Left ventricle myocardium inferior (tissue), 1 donor: ENCODE measurements at places on chromosomes 5 and 9.

DNA sequence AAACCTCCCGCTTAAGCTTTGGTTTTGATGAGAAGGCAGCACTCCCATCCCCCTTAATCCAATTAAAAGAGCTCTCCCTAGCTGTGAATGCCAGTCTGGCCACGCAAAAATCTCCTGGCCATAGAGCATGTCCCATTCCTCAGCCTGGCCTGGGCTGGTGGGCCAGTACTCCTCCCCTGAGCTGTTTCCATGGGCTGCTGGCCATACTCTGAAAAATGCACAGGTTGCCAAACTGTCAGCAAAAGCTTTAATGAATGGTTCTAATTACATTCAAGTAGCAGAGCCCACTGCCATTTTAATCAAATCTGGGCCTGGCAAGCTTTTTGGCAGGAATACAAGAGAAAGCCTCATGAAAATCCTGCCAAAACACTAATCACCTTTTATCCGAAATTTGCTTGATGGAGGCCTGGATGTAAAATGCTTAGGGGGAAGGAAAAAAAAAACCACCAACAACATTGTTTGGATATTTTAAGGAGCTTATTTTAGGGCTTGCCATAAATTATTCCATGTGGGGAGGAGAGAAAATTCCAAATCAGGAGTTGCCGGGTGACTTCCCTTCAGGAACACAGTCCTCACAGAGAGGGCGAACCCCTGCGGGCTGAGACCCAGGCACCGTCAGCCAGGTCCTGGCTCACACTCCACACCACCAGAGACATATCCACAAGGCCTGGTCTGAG, 243.3 kb downstream of the SEC61B start:
- no peak for DNase-seq

DNA sequence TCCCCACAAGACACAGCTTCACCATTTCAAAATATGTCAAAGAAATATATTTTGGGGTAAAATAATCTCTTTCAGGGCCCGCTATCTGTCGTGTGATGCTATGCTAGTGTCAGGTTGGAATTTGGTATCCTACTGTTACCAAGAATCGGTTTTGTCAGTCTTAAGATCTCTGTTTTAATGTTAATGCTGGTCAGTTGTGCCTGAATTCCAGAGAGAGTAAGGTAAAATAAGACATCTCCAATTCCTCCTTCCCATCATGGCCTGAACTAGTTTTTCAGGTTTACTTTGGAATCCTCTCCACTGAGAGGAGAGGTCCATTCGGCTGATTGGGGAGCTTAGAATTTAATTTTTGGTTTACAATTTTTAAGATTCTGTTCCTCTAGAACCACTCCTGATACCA, 10.4 kb upstream of the BTF3 start:
- DNase-seq: no peak

- DNase-seq: peak; percentile 41
Observed at GRCh38 chr5:72228960-72229359, 91.1 kb downstream of the MRPS27 start.

- no peak for DNase-seq
Observed at GRCh38 chr5:133977161-133977787, 8.8 kb upstream of the C5orf15 start.

DNA sequence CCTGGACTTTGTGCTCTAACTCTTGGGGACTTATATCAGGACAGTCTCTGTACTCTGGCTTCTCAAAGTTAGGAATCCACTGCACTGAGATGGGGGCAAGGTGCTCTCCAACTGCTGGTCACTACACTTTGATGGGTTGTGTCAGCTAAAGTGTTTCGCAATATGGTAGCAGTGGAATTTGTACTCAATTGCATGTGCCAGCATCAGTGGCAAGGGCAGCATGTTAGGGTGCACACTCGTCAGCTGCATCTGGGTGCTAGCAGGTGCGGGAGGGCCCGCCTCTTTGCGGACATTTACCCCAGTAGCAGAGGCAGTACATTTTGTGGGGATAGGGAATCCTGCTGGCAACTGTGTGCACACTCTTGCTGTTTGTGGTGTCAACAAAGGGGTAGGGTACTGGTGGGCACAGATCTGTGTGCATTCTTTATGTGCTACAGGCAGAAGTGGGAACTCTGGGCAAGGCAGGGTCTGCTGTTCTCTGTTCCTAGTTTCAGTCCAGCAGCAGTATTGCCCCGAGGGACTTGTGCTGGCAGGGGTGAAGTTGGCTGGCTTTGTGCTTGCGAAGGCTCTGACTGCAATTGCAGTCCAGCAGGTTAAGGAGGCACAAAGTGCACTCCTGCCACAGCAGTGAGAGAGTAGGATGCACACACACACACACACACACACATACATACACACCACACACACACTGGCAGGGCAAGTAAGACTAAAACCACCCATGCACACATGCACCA, 924.8 kb upstream of the CDH9 start:
- DNase-seq: no peak

GRCh38 chr9:8571643-8572042, 772.1 kb upstream of the DMAC1 start:
- DNase-seq: no peak

- no peak for DNase-seq
Observed at GRCh38 chr5:79002374-79002773, 17.3 kb upstream of the ARSB start.

DNA sequence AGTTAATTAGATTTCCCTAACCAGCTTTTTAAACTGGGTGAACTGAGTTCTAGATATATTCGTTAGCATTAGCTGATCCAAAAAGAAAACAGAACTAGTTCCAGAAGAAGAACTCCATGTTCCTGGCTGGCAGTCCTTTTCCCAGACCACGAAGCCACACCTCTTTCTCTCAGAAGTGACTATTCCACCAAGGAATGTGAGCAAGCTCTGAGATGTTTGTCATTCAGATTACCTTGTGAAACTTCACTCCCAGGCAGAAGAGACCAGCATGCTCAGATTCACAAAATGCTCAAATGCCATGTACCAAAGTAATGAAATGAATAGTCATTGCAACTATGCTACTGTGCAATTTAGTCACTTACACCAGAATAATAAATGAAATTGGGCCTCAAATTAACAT, 4.4 kb upstream of the SSBP2 start:
- peak; percentile 31 for DNase-seq

- DNase-seq: no peak
Observed at GRCh38 chr5:38463634-38464521, 92.6 kb downstream of the LIFR start.

DNA sequence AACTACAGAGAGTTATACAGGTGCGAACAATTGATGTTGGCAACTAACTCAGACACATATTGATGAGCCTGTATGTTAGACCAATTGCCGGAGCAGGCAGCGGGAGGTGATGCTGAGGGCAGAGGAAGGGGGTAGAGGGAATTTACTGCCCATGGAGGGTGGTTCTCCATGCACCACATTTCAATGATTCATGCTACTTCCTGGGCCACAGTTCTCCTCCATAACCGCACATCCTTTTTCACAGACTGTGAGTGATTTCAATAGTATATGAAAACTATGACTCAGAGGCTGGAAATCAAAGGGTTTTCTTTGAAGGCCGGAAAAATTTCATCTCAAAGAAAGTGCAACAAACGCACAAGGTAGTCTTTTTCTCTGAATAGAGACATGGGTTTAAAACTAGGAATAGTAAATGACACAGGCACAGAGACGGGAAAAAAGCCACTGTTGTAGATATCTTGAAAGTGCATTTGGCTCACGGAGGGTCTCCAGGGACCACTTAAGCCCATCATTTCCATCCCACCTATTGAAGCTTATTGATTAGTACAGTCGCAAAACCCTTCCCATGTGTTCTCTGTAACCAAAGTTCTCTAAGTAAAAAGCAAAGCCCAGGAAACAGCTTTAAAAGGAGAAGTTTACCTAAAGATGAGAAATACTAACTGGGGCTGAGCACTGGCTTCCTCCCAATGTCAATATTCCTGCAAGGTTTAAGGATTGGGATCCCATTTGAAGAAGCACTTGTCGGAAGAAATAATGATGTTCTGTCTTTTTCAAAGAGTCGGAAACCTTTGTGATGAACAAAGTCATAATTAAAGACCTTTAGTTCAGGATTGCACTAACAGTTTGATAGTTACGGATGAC, 28.0 kb upstream of the ADAM19 start:
- DNase-seq: no peak

DNA sequence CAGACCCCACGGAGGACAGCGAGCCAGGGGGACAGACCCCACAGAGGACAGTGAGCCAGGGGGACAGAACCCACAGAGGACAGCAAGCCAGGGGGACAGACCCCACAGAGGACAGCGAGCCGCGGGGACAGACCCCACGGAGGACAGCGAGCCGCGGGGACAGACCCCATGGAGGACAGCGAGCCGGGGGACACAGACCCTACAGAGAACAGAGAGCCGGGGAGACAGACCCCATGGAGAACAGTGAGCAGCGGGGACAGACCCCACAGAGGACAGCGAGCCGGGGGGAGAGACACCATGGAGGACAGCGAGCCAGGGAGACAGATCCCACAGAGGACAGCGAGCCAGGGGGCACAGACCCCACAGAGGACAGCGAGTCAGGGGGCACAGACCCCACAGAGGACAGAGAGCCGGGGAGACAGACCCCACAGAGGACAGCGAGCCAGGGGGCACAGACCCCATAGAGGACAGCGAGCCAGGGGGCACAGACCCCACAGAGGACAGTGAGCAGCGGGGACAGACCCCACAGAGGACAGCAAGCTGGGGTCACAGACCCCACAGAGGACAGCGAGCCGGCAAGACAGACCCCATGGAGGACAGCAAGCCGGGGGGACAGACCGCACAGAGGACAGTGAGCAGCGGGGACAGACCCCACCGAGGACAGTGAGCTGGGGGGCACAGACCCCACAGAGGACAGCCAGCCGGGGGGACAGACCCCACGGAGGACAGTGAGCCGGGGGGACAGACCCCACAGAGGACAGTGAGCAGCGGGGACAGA, 4.4 kb upstream of the ZDHHC11 start:
- no peak for DNase-seq

DNA sequence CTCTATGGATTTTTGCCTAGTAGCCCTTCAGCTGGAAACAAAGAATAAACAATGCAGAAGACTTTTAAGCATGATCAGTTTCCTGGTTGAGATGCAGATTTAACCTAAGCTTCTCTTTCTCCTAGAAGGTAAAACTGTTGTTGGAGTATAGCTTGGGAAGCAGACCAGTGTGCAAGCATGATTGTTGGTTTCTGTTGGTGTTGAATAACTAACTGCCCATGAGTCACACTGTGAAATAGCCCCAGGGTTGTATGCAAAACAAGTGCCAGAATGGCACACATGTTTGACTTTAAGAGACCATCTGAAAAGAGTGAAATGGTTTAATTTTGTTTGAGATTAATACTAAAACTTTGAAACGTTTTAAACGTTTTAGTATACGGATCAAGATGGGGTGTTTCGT, 227.1 kb downstream of the ARHGEF28 start:
- no peak for DNase-seq

DNA sequence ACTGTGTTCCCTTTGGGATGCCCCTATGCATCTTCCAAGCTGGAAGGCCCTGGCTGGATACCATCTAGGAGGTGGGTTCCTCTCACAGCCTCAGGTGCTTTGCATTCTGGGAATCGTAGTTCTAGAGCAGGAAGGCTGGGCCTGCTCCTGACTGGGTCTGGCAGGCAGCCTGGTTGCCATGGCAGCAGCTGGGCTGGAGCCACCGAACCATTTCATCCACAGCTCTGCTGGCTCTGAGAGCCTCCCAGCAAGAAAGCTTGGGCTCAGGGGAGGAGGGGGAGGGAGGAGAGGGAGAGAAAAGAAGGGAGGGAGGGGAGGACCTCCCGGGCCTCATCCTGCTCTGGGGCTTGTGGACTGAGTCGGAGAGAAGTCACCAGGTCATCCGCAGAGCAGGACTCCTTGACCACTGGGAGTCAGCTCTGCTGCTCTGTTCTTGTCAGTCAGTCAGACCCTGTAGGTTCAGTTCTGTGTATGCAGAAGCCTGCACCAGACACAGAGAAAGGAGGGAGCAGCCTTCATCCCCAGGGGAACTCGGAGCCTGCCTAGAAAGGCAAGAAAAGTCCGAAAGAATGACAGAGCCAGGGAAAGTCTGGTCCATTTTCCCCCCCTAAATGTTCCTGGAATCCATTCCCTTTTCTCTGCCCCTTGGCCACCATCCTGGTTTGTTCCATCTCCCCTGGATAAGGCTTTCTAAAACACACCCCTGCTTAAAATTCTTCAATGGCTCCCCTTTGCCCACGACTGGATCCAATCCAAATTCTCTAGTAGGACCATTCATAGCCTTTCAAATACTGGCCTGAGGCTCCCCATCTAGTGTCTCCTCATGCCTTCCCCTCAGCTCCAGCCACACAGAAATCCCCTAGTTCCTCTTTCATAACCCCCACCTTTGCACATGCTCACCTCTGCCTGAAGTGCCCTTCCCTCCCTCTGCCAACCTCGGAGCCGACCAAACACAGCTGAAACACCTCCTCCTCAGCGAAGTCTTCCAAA, 65.4 kb upstream of the ARAP3 start:
- peak; percentile 87 for DNase-seq

DNA sequence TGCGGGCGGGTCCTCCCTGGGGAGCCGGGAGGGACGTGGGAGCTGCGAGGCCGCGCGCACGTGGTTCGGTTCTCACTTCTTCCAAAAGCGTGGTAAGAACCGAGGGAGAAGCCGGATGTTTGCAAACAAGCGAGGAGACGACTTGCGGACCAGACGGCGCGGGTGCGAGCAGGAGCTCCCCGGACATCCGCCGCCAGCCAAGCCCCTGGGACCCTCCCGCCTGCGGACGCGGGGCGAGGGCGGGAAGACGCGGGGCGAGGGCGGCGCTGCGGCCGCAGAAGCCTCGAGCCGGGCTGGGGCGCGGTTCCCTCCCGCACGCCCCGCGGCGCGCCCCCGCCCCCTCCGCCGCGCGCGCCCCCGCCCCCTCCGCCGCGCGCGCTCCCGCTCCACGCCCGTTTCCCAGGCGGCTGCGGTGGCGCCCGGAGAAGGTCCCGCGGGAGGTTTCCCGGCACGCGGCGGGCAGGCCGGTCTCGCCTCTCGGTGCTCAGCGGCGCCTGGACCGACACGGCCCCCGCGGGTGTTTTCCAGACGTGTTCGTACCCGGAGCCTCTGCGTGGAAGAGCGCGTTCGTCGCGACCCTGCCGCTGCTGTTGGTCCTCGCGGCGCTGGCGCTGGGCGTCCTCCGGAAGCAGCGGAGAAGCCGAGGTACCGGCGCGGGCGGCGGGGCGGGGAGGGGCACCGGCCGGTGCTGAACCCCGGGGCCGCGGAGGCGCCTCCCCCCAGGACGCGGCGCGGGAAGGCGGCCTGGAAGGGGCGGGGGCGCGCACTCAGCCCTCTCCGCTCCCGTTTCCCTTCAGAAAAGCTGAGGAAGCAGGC, 12.8 kb downstream of the BTNL9 start:
- peak; percentile 26 for DNase-seq
